ENCODE measurements at places on chromosomes 6 and 20.

- no peak for DNase-seq
These were observed 37.8 kb upstream of the SUMO4 start for GRCh38 chr6:149362289-149362688.

DNA sequence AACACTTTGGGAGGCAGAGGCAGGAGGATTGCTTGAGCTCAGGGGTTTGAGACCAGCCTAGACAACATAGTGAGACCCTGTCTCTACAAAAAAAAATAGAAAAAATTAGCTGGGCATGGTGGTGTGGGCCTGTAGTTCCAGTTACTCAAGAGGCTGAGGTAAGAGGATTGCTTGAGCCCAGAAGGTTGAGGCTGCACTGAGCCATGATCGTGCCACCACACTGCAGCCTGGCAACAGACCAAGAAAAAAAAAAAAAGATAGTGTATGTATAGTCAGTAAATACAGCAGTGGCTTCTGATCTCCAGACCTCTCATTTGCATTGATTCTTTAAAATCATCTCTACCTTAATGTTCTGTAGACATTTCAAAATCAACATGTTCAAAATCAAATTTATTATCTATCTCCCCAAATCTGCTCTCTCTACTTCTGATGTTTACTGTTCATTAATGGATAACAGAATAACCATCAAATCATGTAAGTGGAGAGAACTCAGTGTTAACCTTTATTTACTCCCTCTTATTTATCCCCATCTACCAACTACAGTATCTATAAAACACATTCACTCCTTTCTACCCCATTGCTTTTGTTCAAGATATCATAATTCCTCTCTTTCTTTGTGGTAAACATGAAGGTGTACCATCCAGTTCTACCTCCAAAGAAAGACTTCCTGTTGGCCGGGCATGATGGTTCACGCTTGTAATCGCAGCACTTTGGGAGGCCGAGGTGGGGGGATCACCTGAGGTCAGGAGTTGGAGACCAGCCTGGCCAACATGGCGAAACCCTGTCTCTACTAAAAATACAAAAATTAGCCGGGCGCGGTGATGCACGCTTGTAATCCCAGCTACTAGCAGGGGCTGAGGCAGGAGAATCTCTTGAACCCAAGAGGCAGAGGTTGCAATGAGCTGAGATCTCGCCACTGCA, 7.7 kb downstream of the PROCR start:
- DNase-seq, result peak; percentile 32

DNA sequence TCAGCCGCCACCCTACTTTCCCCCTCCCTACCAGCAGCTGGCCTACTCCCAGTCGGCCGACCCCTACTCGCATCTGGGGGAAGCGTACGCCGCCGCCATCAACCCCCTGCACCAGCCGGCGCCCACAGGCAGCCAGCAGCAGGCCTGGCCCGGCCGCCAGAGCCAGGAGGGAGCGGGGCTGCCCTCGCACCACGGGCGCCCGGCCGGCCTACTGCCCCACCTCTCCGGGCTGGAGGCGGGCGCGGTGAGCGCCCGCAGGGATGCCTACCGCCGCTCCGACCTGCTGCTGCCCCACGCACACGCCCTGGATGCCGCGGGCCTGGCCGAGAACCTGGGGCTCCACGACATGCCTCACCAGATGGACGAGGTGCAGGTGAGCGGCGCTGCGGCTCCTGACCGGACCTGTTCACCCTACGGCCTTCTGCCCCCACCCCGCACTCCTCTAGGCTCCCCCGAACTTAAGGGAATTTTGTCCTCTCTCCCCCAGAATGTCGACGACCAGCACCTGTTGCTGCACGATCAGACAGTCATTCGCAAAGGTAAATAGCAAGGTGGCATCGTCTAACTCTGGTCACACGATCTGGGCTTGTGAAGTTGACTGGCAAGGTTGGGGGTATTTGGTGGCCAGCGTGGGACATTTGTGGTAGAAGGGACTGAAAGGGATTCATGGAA, 2.3 kb downstream of the TFAP2C start:
- DNase-seq, result no peak

GRCh38 chr6:132505158-132505557, 7.8 kb downstream of the STX7 start:
- no peak for DNase-seq

GRCh38 chr20:31968291-31969126, 558 bp downstream of the XKR7 start:
- DNase-seq, result peak; percentile 81

- DNase-seq, result peak; percentile 15
These were observed 154.5 kb downstream of the MYLK4 start for GRCh38 chr6:2596222-2596621.

DNA sequence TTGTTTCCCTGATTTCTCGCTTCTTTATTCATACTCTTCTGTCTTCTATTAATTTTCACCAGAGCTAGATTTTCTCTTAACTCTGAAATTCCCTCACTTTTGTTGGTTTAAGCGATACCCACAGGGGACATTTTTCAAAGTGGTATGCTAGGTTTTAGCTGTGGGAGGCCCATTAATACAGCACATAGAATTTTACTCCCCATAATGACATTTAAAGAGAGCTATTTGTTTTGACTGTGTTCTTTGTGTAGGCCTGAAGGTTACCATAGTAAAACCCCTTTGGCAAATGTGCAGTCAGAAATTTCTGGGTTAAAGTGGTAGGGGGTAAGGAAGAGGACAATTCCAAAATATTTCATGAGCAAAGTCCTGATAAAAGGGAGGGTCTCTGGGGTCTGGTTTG, 721.1 kb upstream of the CITED2 start:
- no peak for DNase-seq

DNA sequence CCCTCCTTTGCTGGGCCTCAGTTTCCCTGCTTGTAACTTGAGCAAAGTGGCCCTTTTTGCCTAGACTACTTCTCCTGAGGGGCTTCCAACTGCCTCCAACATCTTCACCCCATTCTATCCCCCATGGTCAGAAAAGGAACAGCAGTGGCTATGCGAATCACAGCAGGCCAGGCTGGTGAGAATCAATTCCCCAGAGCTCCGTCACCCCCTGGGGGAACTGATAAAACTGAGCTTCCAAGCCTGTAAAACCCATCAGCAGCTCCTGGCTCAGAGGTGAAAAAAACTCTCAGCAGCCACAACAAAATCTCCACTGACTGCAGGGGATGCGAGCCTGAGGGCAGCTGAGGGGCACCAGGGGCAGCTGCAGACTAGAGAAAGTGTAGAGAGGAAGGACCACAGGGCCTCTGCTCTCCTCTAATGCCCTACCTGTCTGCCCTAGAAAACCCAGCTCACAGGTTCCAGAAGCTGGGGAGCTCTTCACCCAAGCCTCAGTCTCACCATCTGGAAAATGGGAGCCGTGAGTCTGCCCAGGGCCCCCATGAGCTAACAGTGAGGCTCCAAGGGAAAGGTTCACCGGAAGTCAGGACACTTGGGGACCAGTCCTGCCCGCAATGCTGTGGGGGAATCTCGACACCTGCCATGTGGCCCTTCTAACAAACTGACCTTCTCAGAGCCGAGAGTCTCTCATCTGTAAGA, 120.6 kb downstream of the GRM4 start:
- DNase-seq, result no peak

GRCh38 chr20:57756921-57757320, 47.1 kb upstream of the PMEPA1 start:
- no peak for DNase-seq

- peak; percentile 59 for DNase-seq
These were observed 614.5 kb upstream of the FLRT3 start for GRCh38 chr20:14951707-14952418.

DNA sequence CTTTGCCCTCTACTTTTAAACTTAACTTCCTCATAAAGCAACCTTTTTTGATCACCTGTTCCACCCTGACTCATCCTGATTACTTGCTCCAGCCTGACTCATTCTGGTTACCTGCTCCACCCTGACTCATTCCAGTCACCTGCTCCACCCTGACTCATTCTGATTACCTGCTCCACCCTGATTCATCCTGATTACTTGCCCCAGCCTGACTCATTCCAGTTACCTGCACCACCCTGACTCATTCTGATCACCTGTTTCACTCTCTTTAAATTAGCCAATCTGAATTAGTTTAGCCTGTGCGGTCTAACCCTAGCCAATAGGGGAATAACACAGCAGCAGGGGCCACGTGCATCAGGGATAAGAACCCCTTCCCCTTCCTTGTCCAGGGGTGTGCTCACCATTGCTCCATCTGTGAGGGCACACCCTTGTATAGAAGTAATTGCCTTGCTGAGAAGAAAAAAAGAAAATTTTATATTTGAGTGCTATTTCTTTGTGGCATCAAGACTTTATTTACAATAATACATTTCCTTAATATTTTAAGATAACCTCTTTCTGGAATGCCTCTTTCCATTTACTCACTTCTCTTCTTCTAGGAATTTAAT, 17.9 kb downstream of the HLA-G start:
- peak; percentile 79 for DNase-seq

DNA sequence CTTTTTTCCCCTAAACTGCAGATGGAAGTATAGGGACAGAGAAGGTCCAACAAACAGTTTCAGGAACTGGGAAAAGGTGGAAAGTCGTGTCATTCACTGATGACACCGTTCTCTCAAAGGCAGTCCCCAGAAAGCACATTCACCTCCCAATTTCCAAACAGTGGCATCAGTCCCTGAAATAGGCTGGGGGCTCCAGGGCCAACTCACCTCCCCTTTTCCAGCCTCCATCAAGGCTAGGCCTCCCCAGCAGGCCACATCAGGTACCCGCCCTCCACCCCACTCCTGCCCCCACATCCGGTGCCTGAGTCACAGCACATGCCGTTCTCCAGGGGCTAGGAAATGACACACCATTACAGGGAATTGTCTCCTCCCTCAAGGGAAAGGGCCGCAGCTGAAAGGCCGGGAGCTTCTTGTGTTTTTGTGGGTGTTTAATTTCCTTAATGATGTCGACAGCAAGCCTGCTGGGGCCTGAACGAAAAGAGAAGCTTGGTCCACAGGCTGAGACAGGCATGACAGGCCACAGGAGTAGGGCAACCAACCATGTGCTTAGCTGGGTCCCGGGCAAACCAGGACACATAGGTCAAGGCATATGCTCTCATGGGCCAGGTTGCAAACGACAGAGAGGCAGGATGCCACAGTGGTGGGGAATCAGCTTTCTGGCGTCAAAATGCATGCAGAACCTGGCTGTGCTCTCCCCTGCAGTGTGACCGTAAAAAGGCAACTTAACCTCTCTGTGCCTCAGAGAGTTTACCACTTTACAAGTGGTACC, 39.2 kb downstream of the ZMYND8 start:
- DNase-seq, result peak; percentile 78

GRCh38 chr6:137084865-137085617, 40.3 kb upstream of the IL20RA start:
- DNase-seq, result no peak

DNA sequence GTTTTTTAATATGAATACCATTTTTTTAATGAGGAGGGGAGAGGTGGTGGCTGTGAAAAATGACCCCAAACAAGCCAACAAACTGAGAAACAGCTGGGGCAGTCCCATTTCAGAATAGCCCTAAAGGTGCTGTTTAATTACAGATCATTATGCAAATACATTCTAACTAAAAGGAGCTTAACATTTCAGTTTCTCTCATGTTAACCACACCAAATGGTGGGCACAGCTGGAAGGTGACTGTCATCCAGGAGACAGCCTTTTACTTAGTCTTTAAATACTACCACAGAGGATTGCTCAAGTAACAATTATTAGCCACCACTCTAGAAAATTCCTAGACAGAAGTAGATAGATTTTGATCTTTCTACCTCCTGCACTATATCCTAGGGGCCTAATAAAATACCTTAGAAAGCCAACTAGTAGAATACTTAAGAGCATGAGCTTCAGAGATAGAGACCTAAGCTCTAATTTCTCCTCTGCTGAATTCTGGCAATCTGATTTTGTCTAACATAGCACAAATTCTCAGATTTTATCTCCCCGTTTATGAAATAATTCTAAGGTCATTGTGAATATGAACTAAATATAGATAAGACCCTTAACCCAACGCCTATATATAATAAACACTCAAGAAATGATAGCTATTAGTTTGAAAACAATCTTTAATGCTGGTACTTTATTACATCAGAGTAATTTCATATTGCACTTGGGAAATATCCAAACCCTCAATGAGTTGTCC, 615.1 kb upstream of the NRSN1 start:
- no peak for DNase-seq

Measured in DMS53 (cell line).